ENCODE measurements at places on chromosomes 11 and 22.

- DNase-seq = no peak
These were observed 139.6 kb downstream of the TRIM44 start for GRCh38 chr11:35802221-35802620.

DNA sequence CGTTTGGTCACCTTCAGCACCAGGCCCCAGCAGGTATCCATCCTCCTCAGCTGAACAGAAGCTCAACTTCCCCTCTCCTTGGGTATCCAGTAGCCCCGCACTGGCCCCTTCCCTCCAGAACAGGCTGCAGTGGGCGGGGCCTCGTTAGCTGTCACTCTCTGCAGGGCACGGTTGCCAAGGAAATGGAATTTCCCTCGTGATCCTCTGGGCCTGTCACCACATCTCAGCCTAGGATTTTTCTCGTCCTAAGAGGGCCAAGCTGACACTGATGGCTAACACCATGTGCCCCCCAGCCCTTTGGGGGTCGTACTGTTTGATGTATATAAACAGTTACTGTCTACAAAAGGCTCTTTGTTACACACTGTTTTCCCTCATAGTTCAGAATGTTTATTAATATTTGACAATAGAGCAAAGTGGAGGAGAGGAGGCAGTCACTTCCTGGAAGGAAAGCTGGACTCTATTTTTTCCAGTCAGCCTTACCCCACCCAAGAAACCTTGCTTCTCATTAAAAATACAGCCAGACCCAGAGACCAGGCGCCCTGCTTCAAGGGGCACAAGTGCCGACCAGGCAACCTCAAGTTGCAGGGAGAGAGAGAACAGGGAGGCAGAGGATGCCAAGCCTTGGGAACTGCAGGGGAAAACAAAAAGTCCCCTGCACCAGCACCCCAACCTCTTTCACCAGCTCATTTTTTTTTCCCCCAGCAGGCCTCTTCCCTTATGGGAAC lies 44.5 kb downstream of the FEZ1 start:
- DNase-seq = no peak

DNA sequence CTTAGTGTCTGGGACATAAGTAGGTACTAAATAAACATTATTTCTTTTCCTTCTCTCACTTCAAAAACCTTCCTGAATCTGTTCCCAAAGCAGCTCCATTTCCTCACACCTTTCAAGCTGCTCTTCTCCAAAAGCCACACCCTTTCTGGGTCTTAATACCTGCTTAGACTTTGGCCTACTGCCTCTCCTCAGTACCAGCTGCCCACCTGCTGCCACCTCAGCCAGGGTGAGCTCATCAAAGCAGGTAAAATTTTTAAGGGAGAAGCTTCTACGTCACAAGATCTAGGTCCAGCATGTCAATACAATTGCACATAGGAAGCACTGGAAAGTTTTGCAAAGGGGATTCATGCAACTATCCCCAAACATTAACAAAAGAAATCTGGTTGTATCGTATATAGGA lies 108.4 kb downstream of the RPL27A start:
- no peak for DNase-seq

DNA sequence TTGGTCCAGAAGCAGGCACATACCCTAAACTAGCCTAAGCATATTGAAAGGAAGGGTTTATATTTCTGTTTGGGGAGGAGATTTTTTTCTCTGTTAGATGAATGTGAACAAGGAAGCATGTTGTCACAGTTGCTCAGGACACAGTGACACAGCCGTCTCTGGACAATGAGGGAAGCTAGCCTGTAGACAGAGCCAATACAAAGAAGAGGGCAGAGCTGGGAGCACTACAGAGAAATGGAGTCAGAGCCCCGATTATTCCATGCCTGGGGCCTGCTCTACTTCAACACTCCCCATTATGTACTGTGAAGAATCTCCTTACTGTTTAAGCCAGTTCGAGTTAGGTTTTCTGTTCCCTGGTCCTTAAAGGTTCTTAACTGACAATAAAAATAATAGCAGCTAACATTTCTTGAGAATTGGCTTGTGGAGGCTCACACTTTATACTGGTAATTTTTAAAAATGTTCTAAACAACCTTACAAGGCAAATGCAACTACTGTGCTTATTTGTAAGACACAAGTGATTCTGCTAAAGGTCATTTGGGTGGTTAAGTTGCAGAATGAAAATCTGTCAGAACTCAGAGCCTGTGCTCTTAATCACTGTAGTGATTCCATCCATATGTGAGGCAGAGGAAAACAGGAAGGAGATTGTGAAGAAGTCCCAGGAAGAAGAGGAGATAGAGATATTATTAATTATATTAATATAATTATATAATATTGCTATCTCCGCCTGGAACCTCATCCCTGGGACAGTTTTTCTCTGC lies 58.8 kb upstream of the RRAS2 start:
- no peak for DNase-seq

GRCh38 chr11:46485856-46486443 lies 94.4 kb upstream of the CHRM4 start:
- DNase-seq = no peak

DNA sequence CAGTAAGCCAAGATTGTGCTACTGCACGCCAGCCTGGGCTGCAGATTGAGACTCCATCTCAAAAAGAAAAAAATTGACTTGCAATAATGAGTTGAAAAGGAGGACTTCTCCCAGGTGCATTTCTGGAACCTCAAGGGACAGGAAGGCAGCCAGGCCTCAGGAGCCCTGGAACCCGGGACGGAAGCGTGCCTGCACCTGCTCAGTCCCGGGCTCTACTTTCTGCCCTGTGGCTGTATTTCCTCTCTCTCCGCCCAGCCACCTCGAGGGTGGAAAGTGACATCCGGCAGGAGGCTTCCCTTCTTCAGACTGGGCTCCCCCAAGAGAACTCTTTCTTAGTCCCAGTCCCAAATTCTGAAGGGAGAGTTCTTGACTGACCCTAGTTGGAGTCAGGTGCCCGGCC lies 20.2 kb upstream of the GAL start:
- DNase-seq = no peak

DNA sequence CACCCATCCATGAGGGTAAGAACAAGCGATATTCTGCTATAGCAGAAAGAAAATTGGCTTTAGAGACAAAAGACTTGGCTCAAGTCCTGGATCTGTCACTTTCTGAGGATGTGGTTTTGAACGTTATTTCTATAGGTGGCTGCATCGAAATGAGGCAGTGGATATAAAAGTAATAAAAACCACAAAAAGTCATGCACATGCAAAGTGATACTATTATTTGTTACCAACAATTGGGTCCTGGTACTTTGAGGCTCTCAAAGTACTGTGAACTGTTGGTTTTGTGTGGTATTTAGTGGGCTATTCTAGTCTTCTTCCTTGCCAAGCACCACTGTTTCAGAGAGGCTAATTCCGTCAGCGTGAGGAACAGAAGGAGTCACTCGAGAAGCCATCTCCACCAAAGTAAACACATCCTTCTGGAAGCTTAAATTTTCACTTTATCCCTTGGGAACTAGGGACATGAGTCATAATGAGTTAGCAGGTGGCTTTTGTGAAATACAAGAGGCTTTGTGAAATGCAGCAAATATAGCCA lies 13.1 kb downstream of the UBASH3B start:
- no peak for DNase-seq

DNA sequence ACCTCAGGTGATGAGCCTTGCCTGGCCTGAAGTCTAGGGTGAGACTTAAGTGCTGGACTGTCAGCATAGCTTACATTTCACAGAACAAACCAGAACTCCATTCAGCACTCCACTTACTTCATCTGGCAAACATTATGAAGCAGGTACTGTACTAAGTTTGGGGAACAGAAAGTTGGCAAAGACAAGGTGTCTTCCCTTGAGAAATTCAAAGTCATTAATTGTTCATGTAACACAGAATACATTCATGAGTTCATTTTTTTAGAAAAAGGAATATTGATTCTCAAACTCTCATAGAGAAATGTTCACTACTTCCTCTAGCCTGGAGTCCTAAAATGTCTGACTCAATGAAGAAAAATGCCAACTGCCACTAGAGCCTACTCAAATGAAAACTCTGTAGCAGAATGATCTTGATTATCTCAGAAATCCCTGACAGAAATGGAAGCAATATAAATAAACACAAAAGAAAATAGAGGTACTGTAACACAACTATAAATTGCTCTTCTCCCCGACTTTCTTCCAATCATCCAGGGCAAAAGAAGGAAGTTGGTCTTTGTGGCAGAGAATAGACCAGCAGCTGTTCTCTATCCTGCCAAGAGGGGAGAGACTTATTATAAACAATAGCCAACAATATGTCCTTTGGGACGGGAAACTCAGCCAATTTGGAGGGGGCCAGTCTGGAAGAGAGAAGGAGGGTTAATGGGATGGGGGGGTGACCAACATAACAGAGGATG lies 129.2 kb upstream of the MTMR2 start:
- no peak for DNase-seq

- DNase-seq = no peak
These were observed 606.0 kb downstream of the BUD13 start for GRCh38 chr11:116166573-116167465.

- no peak for DNase-seq
These were observed 33.3 kb downstream of the DENND5A start for GRCh38 chr11:9231848-9232177.

DNA sequence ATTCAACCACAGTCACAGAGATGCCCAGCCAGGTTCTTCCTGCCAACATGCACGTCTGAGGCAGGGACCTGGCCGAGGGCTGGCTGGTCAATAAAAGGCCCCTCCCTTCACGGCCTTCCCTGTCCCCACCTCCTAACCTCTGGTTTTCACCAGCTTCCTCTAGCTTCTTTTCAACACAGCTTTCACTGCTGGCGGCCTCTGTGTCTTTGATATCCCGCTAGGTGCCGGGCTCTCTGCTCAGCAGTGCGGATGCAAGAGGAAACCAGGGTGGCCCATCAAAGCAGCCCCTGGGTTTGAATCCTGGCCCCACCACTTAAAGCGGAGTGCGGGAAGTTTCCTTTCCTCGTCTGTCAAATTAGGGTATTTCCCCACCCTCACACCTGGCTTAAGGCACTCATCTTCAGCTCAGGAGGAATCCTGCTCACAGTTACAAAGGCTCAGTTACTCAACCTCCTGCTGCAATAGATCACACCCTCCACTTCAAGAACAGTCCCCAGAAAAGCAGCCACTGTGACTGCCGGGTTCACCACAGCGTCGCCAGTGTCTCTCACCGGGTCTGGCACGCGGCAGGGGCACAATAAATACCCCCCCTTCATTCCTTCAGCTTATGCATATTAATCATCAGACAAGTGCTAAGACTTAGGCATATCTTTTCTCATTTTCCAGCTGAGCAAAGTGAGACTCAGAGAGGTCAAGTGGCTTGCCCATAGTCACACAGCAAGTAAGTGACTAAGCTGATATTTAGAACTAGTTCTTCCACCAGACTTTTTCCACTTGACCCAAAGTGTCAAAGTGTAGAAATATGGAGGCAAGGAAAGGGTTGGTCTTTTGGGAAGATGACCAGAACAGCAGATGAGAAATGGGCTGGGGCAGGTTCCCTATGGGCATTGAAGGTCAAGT lies 45.7 kb downstream of the TXN2 start:
- peak; percentile 68 for DNase-seq

- DNase-seq = no peak
These were observed 3.9 kb downstream of the TENM4 start for GRCh38 chr11:79436919-79437277.

DNA sequence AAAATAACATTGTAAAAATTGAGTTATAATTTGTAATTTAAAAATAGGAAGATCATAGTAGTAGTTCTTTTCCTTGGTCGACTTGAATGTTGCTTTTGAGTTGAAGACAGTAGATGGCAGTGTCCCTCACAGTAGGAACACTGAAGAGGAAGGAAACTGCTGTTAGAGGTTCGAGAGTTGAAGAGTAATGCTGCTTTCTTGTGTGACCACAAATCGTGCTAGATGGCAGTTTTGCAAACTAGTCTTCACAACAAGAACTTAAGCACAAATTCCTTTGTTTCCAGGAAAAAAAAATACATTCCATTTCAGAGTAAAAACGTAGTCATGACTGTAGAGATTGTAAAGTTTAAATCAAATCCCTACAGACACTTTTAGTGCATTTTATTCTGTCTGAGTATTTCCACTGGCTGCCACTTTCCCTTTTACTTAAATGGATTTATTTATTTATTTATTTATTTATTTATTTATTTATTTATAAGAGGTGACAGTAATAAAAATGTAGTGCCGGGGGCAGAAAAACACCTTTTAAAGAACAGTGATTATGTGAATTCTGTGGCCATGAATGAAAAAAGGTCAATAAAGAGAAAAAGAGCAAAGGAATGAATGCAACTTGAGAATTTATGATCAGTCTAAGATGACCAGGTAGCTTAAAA lies 54.6 kb downstream of the SPECC1L start:
- no peak for DNase-seq

GRCh38 chr11:131235328-131236298 lies 134.8 kb upstream of the NTM start:
- DNase-seq = no peak

DNA sequence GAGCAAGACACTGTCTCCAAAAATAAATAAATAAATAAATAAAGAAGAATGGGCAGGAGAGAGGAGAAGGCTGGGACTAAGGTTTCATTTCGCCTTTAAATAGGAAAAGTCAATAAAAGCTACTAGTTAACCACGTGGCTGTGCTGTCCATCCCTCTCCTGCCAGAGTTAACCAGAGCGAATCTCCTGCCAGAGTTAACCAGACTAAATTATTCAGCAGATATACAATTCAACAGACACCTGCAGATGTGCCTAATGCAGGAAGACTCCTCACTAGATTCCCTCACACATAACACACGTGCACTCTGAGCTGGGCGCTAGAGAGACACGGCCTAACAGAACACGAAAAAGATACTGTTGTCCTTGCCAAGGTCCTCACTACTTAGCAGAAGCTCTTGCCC lies 156.1 kb downstream of the IGLL1 start:
- no peak for DNase-seq

GRCh38 chr11:104704146-104704830 lies 194.0 kb downstream of the CASP12 start:
- DNase-seq = no peak

GRCh38 chr11:60868682-60869450 lies 1.5 kb downstream of the ZP1 start:
- DNase-seq = no peak

- DNase-seq = no peak
These were observed 11.4 kb downstream of the ACO2 start for GRCh38 chr22:41480397-41480735.

Measured in stimulated activated CD8-positive, alpha-beta memory T cell treated with anti-CD3 and anti-CD28 coated beads, Interleukin-7, amount 100 ng/mL, for 4 hours (primary cell).